ENCODE measurements at places on chromosomes 4 and X.

DNA sequence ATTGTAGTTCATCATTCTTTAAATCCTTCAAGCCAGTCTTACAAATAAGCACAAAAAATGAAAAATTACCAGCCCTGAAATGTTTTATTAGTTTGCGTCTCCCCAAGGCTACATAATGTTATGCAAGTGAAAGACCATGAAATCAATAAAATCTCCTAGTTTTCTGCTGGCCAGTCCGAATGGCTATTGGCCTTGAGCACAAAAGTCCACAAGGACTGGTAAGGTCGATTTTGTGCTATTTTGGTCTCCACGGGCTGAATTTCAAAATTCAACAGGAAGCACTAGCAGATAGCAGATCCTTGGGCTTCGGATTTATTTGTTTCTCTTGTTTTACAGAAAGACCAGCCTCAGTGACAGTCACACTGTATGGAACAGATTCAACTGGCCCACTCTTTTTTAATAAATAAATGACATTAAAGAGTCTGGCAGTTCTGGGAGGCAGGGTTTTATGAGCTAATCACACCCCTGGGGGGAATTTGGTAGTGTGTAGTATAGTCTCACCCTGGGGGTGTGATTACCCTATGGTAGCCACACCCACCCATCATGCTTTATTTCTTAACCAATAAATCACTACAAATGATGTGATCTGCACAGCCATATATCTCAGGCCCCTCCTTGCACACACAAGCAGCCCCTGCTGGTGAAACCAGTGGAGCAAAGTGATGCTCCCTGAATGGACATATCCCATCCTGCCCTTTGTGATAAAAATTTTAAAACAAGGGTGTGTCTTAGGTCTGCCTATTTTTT is 51.1 kb upstream of the TMEM33 start:
- DNase-seq = no peak

DNA sequence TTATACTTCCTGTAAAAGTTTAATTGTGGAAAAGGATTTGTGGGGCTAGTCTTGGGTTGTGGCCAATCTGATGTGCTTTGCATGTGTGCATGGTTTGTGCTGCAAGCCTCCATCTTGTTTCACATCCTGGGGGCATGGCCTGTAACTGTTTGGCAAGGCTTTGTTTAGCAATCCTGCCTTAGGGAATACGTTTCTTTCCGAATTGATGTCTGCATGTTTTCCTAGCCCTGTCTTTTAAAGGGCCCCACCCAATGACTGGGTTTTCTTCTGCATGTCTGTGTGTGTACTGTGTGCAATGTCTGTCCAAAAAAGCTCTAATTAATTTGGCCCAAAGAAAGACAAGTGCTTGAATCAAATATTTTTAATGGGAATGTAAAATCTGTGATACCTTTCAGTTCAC is 74.6 kb upstream of the MID1IP1 start:
- DNase-seq = no peak

DNA sequence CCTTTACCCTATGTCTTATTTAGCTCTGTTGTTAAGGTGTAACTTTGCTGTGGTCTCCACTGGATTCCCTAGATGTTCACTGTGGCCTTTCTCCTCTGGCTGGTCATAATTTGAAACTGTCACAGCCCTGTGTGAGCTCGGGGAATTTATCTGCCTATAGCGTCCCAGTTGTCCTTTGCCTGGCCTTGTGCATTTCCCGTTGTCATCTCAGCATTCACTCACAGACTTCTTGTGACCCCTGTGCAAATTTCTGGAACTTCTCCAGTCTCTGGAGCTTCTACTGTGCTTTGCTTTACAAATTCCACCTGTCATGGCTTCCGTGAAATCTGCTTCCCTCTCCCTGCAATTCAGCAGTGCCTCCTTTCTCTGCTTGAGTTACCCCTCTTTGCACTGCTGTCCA is 106.7 kb downstream of the WWC2 start:
- DNase-seq = no peak

GRCh38 chr4:4724321-4724720 is 135.1 kb upstream of the MSX1 start:
- no peak for DNase-seq

- no peak for DNase-seq
Measured at GRCh38 chrX:649166-649565, 18.6 kb downstream of the SHOX start.

- DNase-seq = no peak
Measured at GRCh38 chrX:18537524-18537923, 112.1 kb downstream of the CDKL5 start.

GRCh38 chr4:8221476-8221875 is 22.4 kb downstream of the SH3TC1 start:
- DNase-seq = peak; percentile 73

DNA sequence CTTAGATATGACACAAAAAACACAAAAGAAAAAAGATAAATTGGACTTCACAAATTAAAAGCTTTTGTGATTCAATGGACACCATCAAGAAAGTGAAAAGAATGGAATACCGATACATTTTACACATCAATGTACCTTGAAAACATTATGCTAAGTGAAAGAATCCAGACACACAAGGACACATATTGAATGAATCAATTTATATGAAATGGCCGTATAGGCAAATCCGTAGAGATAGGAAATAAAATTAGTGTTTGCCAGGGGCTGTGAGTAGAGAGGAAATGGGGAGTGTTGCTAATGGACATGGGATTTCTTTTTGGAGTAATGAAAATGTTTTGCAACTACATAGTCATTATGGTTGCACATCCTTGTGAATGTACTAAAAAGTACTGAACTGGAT is 3.1 kb downstream of the PGAM4 start:
- DNase-seq = no peak

GRCh38 chr4:39631700-39632079 is 7.0 kb downstream of the SMIM14 start:
- DNase-seq = no peak

DNA sequence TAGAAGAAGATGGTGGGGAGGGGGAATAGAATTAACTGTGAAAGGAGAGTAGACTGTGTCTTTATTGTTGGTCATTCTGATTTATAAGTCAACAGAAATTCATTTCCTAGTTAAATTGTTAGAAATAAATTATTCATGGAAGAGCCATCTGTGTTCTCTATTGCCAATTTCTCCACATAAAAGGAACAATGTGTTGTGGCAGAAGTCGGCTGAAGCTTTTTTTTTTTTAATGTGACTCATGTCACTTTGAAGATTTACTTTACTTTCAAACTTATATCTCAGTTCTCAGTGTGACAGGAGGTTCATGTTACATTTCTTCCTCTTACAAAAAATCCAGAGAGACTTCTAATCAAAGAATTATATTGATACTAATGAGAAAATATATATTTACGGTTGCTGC is 60.5 kb downstream of the CPE start:
- DNase-seq = no peak

- DNase-seq = no peak
Measured at GRCh38 chr4:82090717-82091116, 283.1 kb downstream of the HNRNPD start.

DNA sequence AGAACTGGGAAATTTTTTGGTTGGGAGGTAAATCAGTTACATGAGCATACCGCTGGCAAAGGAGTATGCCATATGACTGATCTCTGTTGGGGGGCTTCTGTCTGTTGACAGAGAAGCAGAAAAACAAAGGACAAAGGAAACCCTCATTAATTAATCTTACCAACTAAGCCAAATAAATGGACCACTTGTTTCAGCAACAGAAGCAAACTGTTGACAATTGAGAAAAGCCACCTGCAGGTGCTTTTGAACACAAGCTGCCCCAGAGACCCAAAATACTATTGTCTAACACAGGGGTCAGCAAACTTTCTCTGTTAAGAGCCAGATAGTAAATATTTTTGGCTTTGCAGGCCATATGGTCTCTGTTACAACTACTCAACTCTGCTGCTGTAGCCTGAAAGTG is 7.0 kb upstream of the FRYL start:
- no peak for DNase-seq

- no peak for DNase-seq
Measured at GRCh38 chr4:156497486-156497885, 474.1 kb downstream of the PDGFC start.

DNA sequence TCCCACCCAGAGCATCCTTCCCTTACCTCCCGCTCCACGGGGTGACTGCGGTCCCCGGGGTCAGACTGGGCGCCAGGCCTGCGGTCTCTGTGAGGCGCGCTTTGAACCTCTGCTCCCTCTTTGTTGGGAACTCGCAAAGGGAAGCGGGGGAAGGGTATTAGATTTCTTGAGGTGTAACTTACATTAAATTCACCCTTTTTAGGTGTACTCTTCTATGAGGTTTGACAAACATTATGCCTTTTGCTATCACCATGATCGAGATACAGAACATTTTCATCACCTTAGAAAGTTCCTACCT is 569 bp downstream of the DCK start:
- DNase-seq = no peak

- peak; percentile 23 for DNase-seq
Measured at GRCh38 chrX:11967986-11968869, 170.0 kb upstream of the FRMPD4 start.

- no peak for DNase-seq
Measured at GRCh38 chr4:125021189-125021588, 293.6 kb upstream of the FAT4 start.

- DNase-seq = no peak
Measured at GRCh38 chrX:133590703-133591505, 175.6 kb upstream of the GPC4 start.

GRCh38 chr4:87330761-87331160 is 8.1 kb upstream of the HSD17B13 start:
- no peak for DNase-seq

- no peak for DNase-seq
Measured at GRCh38 chr4:115883231-115883630, 769.8 kb upstream of the NDST4 start.

DNA sequence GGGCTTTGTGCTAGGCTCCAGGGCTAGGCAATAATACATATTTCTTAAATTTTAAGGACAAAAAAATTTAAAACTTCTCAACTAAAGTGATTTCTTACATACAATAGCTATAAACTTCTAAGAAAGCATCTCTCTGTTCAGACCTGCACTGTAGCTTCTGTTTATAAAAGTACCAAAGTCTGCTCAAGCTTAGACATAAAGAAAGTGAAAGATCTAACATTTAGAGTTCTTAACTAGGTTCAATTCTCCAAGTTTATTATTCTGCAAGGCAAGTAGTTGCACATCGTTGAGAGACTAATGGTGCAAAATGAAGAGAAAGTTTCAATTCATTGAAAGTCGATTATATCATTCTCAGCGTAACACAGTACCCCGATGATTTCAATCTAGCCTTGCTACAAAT is 857.4 kb upstream of the HTR2C start:
- no peak for DNase-seq

GRCh38 chrX:26026179-26026578 is 112.0 kb upstream of the MAGEB18 start:
- DNase-seq = no peak

- DNase-seq = peak; percentile 86
Measured at GRCh38 chr4:77818073-77818601, 1.0 kb downstream of the CNOT6L start.

- DNase-seq = no peak
Measured at GRCh38 chrX:69357317-69357716, 146.8 kb upstream of the NALF2 start.

- peak; percentile 1 for DNase-seq
Measured at GRCh38 chrX:97984641-97985040, 1100.9 kb downstream of the RPA4 start.

DNA sequence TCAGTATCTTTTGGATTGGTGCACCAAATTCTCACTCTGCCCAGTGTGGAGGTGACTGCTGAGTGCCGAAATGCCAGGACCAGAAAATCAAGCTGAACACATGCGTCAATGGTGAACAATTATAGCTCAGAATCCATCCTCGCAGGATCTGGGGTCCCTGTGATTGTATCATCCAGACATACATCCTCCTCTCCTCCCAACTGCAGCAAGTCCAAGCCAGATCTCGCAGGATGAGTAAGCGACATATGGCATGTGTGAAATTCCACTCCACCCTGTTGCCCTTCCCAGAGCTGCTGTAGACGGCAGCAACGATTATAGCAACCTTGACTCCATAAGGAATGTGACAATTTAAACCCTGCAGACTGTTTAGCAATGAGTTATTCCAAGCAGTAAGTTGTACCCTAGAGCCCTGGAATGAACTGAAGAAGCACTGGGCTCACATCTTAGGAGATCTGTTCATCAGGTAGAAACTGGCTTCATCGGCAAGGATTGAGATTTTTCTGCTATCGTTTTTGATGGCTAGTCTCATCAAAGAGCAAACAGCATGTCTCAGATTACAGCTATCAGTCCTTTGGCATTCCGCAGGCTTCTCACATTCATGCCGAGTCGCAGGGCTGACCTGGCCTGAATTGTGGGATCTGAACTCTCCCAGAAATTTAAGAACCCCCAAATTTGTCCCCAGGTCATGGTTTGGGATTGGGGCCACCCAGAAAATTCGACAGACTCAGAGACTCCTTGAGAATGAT is 35.5 kb upstream of the SORBS2 start:
- peak; percentile 93 for DNase-seq

DNA sequence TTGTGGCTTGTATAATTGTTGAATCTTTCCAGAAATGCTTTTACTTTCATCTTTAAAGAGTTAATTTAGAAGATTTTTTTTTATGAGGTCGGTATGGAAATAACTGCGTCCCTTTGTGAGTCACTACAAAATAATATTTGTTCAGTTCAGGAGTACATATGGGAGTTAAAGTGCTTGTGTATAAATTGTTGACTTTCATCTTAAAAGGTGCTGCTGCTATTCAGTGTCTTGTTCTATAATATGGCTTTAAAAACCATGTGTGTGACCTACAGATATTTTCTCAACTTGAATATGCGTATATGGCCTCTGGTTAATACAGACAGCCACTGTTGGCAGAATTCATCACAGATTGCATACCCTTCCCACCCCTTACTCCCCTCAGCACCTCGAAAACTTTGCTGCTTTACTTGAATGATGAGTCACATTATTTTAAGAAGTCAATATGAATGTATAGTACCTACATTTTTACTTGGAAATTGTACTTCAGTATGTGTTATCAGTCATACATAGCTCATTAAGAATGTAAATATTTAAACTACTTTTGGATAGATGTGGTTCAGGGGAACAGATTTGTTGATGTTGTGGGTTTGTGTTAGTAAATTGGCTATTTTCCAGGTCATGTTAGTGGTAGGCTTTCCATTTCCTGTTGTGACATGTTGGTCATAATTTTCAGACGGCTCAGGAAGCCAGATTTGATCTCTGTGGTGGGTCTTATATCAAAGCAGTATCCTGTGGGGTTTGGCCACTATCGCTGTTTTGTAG is 1.5 kb downstream of the CLCN3 start:
- peak; percentile 72 for DNase-seq

DNA sequence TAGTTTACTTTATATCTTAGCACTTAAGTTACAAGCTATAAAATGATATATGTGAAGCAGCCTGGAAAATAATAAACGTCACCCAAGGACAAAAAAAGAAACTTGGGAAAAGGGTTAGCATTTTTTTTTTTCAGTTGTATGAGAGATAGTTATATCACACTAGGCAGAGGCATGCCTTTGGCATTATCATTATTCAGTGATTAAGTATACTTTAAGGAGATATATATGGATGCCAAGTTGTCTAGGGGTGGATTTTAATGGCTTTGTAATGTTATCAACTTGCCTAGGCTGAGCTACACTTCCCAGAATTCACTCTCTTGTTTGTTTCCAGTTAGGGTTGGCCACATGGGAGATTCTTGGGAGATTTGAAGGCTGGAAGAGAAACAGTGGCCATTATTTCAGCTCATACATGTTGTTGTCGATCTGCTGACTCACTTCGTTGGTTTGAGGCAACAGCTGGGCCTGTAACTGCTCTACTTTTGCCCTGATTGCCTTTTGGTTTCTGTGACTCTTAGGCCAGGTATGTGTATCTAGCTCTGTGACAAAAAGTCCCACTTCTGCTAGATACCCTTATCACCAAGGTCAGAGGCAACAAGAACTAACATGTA is 11.5 kb upstream of the SRPX start:
- DNase-seq = peak; percentile 46

All from EH (cell line).